ENCODE measurements at places on chromosomes 5 and 9.

- no peak for DNase-seq
Observed at GRCh38 chr5:176420086-176420485, 3.7 kb upstream of the CLTB start.

GRCh38 chr5:19853616-19854240, 134.3 kb downstream of the CDH18 start:
- peak; percentile 93 for DNase-seq

GRCh38 chr5:169148138-169148740, 152.7 kb downstream of the SLIT3 start:
- DNase-seq = no peak

GRCh38 chr5:17213938-17214337, 3.5 kb upstream of the BASP1 start:
- DNase-seq = no peak

DNA sequence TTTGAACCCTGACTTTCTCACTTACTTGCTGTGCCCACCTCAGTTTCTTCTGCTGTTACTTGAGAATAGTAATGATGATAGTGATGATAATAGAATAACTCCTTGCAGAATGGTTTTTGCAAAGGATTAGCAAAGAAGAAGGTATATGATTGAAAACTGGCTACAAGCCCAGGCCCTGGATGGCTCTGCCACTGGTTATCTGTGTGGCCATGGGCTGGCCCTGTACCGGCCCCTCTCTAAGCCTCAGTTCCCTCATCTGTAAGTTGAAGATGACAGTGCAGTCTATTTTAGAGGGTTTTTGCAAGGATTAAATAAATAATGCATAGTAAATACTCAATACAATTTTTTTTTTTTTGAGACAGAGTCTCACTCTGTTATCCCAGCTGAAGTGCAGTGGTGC, 6.2 kb downstream of the TTLL11 start:
- no peak for DNase-seq

DNA sequence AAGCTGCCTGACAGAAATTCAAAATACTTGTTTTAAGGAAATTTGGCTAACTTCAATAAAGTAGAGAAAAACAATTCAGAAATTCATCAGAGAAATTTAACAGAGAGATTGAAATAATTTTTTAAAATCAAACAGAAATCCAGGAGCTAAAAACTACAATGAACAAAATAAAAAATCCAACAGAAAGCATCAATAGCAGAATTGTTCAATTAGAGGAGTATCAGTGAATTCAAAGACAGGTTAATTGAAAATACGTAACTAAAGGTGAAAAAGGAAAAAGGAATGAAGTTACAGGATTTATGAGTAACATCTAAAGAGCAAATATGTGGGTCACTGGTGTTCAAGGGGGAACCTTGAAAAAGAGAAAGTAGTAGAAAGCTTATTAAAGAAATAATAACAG, 36.8 kb downstream of the FANCC start:
- no peak for DNase-seq

- DNase-seq = no peak
Observed at GRCh38 chr9:37034938-37035647, 1.0 kb upstream of the PAX5 start.

DNA sequence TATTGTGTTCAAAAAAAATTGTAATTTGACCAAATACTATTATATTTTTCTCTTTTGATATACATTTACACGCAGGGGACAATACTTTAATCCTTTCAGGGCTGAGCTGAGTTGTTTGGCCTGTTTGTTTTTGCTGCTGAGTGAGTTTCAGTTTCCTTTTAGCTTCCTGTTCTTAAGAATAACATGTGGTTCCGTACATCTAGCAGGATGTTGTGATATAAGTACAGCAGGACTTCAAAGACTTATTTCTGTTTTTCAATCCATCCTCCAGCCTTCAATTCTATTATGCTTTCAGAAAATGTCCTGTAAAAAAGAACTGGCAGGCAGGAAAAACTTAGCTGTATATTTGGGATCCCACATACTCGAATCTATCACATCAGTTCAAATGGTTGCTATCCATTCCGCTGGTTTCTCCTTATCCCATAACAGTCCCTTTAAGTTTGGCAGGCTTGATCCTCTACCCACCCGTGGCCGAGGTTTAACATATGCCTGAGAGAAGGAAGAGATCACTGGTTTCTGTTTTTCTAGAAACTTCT, 1037.3 kb upstream of the ACO1 start:
- DNase-seq = no peak

- DNase-seq = no peak
Observed at GRCh38 chr9:78698371-78698770, 401.4 kb downstream of the PSAT1 start.

DNA sequence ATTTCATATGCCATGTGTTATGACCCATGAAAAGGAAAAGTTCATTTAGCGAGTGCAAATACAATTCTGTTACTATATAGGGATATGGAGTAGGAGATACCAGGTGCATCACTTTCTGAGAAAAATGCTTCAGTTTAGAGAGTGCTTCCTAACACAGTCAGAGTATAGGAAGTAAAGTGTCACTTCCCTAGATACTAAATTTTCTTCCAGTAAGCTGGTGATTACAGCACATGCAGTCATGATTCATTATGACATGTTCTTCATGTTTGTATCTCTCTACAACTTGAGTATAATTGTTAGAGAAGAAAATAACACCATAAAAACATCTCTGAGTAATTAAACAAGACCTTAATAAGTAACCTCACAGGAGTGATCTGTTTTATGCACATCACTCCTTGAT, 837.0 kb downstream of the DNAH5 start:
- peak; percentile 0 for DNase-seq

GRCh38 chr9:113299800-113300292, 3.3 kb downstream of the RNF183 start:
- DNase-seq = no peak

DNA sequence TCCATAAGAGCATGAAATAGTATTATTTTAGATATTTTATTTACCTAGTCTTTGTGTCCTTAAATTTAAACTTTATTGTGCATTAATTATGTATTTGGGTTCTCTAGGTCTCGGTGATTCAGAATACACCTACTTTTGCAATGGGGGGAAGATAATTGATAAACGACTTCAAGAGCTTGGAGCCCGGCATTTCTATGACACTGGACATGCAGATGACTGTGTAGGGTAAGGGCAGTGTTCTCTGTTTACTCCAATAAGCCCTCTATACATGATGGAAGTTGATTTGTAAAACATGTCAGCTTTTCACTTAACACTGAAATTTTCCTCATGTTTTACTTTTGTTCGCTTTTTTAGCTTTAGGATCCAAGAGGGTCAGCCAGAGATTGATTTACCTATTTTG, 6.2 kb downstream of the MTRR start:
- no peak for DNase-seq
